AG04449 (cell line): ENCODE measurements at places on chromosomes 6 and 20.

GRCh38 chr6:33840048-33840926, 36.5 kb upstream of the MLN start:
- DNase-seq, result peak; percentile 89

GRCh38 chr6:105746130-105746505, 340.0 kb upstream of the PRDM1 start:
- DNase-seq, result no peak

- no peak for DNase-seq
Measured at GRCh38 chr6:108039681-108040080, 34.9 kb downstream of the OSTM1 start.

DNA sequence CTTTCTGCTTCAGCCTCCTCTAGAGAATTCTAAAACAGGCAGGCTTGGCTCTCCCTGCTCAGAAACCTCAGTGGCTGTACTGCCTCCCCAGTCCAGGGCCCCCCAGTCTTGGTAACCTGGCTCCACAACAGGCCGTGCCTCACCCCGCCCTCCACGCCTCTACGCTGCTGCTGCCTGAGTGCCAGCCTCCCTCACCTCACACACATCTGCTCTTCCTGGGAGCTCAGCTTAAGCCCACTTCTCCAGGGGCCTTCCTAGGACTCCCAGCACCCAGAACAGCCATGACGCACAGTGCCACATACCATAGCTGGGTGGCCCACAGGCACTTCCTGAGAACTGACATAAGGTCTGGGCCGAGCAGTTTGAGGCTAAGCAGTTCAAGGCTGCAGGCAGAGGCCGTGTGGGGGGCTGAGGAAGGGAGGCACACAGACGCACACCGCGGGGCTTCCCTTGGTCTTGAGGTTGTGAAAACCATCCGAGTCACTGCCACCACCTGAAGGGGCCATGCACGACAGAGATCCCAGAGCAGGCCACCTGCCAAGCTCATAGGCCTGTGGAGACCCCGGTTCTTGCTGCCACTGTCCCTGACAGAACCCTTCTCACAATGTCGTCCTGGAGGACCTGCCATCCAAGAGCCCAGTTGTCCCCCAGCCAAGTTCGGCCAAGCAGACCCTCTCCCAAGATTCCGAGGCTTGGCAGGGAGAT, 42.6 kb downstream of the DSTN start:
- DNase-seq, result peak; percentile 60

- no peak for DNase-seq
Measured at GRCh38 chr6:30883685-30884520, at the start of gene DDR1. Gene DDR1 (plus strand): TSS chr6:30884519. CDS start chr6:30888730, 4,211 bp downstream.

GRCh38 chr6:71130277-71130676, 158.3 kb upstream of the OGFRL1 start:
- DNase-seq, result no peak

DNA sequence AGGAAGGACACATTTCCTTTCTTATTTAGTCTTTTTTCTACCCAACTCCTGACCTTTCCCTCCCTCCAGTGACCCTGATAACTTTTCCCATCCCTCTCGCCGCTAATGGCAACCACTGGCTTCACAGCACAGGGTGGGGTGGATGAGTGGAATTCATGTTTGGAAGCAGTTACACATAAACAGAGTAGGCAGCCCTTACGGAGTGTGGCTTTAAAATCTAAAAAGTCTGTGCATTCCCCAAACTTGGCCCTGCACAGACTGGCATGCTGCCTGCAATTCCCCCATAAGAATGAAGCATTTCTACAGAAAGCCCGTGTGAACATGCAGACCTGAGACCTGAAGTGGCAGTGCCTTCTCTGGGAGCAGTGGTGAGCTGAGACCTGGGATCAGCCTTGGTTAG, 275.9 kb upstream of the PRND start:
- no peak for DNase-seq

- DNase-seq, result no peak
Measured at GRCh38 chr6:16406966-16407365, 168.6 kb downstream of the GMPR start.

DNA sequence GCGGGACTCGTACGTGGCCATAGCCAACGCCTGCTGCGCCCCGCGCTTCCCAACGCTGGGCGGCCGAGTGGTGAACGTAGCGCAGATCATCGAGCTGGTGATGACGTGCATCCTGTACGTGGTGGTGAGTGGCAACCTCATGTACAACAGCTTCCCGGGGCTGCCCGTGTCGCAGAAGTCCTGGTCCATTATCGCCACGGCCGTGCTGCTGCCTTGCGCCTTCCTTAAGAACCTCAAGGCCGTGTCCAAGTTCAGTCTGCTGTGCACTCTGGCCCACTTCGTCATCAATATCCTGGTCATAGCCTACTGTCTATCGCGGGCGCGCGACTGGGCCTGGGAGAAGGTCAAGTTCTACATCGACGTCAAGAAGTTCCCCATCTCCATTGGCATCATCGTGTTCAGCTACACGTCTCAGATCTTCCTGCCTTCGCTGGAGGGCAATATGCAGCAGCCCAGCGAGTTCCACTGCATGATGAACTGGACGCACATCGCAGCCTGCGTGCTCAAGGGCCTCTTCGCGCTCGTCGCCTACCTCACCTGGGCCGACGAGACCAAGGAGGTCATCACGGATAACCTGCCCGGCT, 3.4 kb downstream of the SLC32A1 start:
- no peak for DNase-seq

DNA sequence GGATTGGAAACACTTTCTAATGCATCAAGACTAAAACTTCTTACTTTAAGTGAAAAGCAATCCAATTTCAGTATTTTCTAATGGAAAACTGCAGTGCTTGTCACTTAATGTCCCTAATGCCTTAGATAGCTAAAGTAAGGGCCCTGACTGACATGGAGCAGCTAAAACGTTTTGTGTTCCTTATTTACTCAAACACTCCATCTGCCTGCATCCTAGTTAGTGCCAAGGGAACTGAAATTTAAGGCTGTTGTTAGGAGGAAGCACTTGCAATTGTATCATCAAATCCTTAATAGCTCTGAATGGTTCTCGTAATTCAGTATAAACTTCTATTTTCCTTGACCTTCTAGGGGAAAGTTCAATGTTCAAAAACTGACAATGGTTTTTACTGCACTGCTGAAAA, 127.4 kb downstream of the GJA10 start:
- no peak for DNase-seq

DNA sequence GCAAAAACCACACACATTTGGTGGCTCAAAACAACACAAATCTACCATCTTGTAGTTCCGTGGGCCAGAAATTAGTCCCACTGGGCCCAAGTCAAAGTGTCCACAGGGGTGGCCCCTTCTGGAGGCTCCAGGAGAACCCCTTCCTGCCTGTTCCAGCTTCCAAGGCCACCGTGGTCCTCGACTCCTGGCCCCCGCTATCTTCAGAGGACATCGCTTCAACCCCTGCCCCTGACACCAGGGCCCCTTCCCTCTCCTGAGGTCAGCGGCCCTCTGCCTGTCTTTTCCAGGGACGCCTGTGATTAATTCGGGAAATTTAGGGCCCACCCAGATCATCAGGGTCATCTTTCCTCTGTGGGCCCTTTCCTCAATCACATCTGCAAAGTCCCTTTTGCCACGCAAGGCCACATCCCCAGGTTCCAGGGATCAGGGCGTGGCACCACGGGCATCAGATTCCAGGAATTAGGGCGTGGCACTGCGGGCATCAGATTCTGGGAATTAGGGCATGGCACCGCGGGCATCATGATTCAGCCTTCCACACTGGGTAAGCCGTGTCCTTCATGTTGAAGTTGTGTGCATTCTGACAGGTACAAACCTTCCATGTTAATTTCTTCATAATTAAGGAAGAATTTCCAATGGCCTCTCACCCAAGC, 59.9 kb upstream of the SMOC2 start:
- DNase-seq, result no peak

DNA sequence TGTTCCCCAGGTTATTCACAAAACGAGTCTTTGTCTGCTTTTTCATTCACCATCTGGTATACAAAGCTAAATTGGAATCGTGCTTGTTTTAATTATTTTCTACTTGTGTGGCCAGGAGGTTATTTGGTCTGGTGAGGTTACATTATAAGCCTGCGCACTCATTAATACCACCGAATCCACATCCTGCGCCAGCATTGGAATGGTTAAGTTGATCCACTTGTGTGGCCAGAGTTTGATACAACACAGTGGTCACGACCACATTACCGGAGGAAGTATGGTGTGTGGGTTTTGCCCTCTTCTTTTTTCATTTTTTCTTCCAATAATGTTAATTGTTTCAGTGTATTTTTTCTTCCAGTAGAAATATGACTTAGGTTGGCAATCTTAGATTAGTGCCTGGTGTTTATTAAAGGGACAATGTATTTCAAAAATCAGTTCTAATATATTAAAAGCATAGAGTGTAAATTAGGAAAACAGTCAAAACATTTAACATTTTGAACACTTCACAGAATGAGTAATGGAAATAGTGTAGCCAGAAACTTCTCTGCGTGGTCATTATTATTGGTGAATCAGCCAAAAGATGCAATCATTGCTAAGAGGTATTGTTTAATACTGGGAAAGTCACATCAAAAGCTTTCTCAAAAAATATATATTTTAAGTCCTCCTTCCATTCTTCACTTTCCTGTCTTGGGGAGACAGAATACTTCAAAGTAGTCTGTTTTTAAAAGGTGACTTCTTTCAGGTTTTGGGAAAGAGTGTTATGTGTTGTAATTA, 84.5 kb downstream of the JARID2 start:
- no peak for DNase-seq
